ENCODE measurements at places on chromosomes 2 and 18. TPM values are rescaled to one million over a fixed set of nuclear protein-coding genes. Genes with fewer than 3 reads are reported as not detected.

- no peak for DNase-seq
- no peaks in the 10 kb centered on the region for H3K4me1 ChIP-seq
- H3K36me3 ChIP-seq, result no peaks in the 10 kb centered on the region
- peaks cover 4% of the 10 kb centered on the region for H3K27me3 ChIP-seq
- no peak overlapping the region for H3K27ac ChIP-seq
Observed at GRCh38 chr18:59420244-59420643, 61.2 kb upstream of the LMAN1 start.

- H3K4me1 ChIP-seq, result no peaks in the 10 kb centered on the region
- H3K4me3 ChIP-seq, result no peak overlapping the region
- H3K27me3 ChIP-seq, result no peaks in the 10 kb centered on the region
- H3K36me3 ChIP-seq, result no peaks in the 10 kb centered on the region
Observed at GRCh38 chr2:152411154-152411553, 76.2 kb downstream of the FMNL2 start.

DNA sequence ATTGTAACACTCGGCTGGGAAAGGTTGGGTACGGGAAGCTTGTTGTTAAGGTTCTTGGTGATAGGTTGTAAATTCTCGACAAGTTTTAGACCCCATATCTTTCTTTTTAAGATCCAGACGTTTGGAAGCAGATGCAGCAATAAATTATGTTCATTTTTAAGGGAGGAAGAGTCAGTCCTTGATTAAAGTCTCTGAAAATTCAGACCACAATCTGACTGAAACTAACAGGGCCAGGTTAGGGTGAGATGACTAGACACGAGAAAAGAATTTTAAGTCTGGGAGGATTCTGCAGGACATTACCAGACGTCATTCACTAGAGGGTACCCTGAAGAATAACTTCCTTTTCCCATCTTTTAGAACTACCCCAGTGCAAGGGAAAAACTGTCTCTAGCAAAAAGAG, 16.1 kb downstream of the WIPF1 start:
- no peak for DNase-seq
- H3K4me1 ChIP-seq, result peaks cover 4% of the 10 kb centered on the region
- H3K27me3 ChIP-seq, result no peaks in the 10 kb centered on the region
- H3K4me3 ChIP-seq, result no peak overlapping the region
- H3K27ac ChIP-seq, result no peak overlapping the region

- no peaks in the 10 kb centered on the region for H3K4me1 ChIP-seq
- no peaks in the 10 kb centered on the region for H3K36me3 ChIP-seq
- no peak for DNase-seq
- no peaks in the 10 kb centered on the region for H3K27me3 ChIP-seq
- no peak overlapping the region for H3K27ac ChIP-seq
Observed at GRCh38 chr2:139354518-139354917, 574.3 kb upstream of the NXPH2 start.

DNA sequence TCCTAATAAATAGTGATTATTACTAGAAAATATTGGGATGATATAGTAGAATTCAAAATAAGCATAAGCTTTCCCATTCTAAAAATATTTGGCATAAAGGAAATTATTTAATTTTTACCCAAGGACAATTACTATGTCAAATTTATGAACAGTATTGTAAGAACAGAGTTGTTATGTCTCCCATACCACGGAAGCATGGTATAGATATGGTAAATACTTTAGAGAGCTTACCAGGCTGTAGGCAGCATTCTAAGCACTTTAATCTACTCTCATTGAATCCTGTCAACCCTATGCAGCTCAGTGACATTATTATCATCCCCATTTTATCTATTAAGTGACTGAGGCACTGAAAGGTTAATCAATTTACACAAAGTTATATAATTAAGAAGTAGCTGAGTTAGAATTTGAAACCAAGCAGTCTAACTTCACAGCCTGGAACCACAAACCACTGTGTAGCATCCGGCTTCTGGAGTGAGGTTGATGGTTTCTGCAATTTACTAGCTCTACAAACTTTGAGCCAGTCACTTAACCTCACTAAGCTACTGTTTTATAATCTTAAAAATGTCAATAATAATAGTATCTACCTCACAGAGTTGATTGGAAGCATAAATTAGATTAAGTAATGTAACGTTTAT, 323.7 kb downstream of the ARHGAP15 start:
- H3K4me3 ChIP-seq, result no peak overlapping the region
- no peaks in the 10 kb centered on the region for H3K4me1 ChIP-seq
- no peak overlapping the region for H3K27ac ChIP-seq
- no peaks in the 10 kb centered on the region for H3K36me3 ChIP-seq

Gene INHBB
- total RNA-seq, result 35.9 TPM
